ENCODE measurements at places on chromosomes 13 and 19.

GRCh38 chr19:11044431-11044830 lies 44.8 kb upstream of the LDLR start:
- H3K4me1 ChIP-seq, result peaks cover 21% of the 10 kb centered on the region
- no peak overlapping the region for H3K4me3 ChIP-seq
- no peak overlapping the region for H3K27ac ChIP-seq
- no peak for DNase-seq
- H3K36me3 ChIP-seq, result peaks cover 42% of the 10 kb centered on the region

DNA sequence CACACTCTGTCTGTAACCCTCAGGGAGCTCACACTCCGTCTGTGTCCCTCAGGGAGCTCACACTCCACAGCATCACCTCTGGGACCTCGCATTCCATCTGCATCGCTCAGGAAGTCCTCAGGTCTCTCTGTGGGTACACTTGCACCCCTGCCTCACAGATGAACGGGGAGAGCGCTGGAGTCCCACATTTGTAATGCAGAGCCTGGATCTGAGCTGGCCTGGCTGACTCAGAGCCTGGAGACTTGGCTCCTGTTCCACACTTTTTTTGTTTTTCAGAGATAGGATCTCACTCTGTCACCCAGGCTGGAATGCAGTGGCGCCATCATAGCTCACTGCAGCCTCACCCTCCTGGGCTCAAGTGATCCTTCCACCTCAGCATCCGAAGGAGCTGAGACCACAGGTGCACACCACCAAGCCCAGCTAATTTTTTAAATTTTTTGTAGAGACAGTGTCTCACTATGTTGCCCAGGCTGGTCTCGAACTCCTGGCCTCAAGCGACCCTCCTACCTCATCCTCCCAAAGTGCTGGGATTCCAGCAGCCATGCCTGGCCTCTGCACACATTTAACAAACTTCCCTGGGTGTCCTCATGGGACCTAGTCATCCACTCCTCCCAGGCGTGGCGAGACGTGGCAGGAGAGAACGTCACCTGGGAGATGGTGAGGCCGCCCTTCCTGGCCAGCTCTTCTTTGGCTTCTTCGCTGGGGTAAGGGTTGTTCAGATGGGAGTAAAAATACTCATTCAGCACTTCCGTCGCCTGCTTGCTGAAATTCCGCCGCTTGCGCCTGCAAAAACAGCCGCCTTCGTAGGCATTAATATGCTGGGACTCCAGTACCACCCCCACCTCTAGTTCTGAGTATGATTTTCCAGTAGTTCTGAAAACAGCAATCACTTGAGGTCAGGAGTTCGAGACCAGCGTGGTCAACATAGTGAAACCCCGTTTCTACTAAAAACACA lies 31.0 kb downstream of the CILP2 start:
- H3K27ac ChIP-seq, result no peak overlapping the region
- no peak overlapping the region for H3K4me3 ChIP-seq
- H3K36me3 ChIP-seq, result peaks cover 48% of the 10 kb centered on the region
- no peaks in the 10 kb centered on the region for H3K4me1 ChIP-seq

GRCh38 chr19:15397782-15398181 lies 18.2 kb upstream of the AKAP8 start:
- DNase-seq, result no peak
- no peak overlapping the region for H3K4me3 ChIP-seq
- no peak overlapping the region for H3K27ac ChIP-seq
- H3K27me3 ChIP-seq, result no peaks in the 10 kb centered on the region

DNA sequence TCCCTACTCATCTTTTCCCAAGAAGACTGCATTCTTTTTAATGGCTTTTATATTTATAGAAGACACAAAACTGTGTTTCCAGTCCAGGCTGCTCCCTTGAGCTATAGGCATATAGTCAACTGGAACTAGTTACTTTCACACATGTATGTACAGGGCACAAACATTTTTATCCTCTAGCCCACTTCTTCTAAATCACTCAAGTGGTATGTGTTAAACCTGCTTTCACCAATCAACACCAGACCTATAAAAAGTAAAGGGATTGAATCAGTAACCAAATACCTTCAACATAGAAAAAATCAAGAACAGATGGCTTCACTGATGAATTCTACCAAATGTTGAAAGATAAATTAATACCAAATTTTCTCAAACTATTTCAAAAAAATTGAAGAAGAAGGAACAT lies 584.2 kb upstream of the SLITRK1 start:
- H3K27me3 ChIP-seq, result no peaks in the 10 kb centered on the region
- no peak overlapping the region for H3K4me3 ChIP-seq
- no peak for DNase-seq
- no peak overlapping the region for H3K27ac ChIP-seq
- no peaks in the 10 kb centered on the region for H3K4me1 ChIP-seq

GRCh38 chr13:29543230-29544215 lies 52.0 kb downstream of the SLC7A1 start:
- H3K27ac ChIP-seq, result no peak overlapping the region
- H3K27me3 ChIP-seq, result no peaks in the 10 kb centered on the region
- peaks cover 34% of the 10 kb centered on the region for H3K36me3 ChIP-seq

- H3K36me3 ChIP-seq, result no peaks in the 10 kb centered on the region
- H3K27me3 ChIP-seq, result peaks cover 32% of the 10 kb centered on the region
- H3K4me3 ChIP-seq, result no peak overlapping the region
- no peak for DNase-seq
- no peak overlapping the region for H3K27ac ChIP-seq
Measured at GRCh38 chr19:33904681-33905080, 108.0 kb downstream of the KCTD15 start.

DNA sequence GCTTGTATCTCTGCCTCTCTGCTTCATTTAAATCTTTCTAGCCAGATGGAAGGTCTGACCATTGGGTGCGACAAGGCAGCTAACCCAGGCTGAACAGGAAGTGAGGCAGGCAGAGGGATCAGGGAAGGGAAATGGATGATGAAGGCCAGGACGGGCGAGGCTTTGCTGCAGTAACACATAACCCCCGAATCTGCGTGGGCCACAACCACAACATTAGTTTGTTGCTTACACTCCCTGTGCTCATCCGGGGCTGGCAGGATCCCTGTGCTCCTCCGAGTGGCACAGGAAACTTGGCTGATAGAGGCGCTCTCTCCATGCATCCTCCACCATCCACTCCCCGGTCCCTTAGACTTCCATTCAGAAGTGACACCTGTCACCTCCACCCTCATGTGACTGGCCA lies 1.1 kb upstream of the FLT3LG start:
- H3K27ac ChIP-seq, result peak overlapping the region; percentile 94
- H3K4me3 ChIP-seq, result peak overlapping the region; percentile 94
- H3K4me1 ChIP-seq, result peaks cover 65% of the 10 kb centered on the region
- DNase-seq, result no peak

- no peak overlapping the region for H3K4me3 ChIP-seq
- no peaks in the 10 kb centered on the region for H3K36me3 ChIP-seq
- H3K4me1 ChIP-seq, result no peaks in the 10 kb centered on the region
- peaks cover 44% of the 10 kb centered on the region for H3K27me3 ChIP-seq
- DNase-seq, result no peak
Measured at GRCh38 chr13:113129921-113130750, 7.5 kb downstream of the F10 start.

- H3K27ac ChIP-seq, result peak overlapping the region; percentile 35
- H3K36me3 ChIP-seq, result peaks cover 11% of the 10 kb centered on the region
- H3K4me1 ChIP-seq, result peaks cover 85% of the 10 kb centered on the region
- H3K27me3 ChIP-seq, result no peaks in the 10 kb centered on the region
- no peak overlapping the region for H3K4me3 ChIP-seq
Measured at GRCh38 chr13:46598820-46599180, 45.8 kb downstream of the LRCH1 start.

DNA sequence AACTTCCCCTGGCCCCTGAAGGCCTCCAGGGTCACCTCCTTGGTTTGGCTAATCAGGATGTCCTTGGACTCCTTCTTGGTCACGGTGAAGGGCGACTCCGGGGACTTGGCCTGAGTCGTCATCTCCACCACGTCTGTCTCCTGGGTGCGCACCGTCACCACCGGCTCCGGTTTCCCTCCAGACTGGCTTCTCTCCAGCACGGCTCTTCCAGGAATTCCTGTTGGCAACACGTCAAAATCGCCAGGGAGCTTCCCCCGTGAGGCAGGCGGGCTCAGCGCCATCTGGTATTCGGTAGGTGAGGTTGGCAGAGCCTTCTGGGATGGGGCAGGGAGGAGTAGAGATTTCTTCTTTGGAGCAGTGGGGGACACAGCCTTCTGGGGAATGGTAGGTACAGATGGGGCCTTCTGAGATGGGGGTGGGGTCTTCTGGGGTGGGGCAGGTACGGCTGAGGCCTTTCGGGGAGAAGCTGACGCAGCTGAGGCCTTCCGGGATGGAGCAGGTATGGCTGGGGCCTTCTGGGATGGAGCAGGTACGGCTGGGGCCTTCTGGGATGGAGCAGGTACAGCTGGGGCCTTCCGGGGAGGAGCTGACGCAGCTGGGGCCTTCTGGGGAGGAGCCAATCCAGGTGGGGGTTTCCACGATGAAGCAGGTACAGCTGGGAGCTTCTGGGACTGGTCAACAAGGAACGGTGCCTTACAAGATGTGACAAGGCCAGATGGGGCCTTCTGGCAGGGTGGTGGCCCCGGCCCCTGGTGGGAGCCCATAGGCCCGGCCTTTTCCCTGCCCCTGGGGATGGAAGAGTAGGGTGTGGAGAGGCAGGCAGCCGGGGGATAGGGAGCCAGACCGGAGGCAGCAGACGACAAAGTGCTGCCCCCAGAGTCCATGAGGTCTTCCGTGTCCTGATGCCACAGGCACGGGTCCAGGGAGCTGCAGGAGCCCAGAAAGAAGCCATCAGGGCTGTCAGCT lies 3.8 kb downstream of the GARIN5B start:
- peaks cover 12% of the 10 kb centered on the region for H3K27me3 ChIP-seq
- H3K36me3 ChIP-seq, result no peaks in the 10 kb centered on the region
- H3K27ac ChIP-seq, result no peak overlapping the region

GRCh38 chr19:38211151-38211591 lies 12.9 kb downstream of the DPF1 start:
- DNase-seq, result no peak
- peaks cover 3% of the 10 kb centered on the region for H3K36me3 ChIP-seq
- peaks cover 39% of the 10 kb centered on the region for H3K27me3 ChIP-seq
- no peak overlapping the region for H3K27ac ChIP-seq

DNA sequence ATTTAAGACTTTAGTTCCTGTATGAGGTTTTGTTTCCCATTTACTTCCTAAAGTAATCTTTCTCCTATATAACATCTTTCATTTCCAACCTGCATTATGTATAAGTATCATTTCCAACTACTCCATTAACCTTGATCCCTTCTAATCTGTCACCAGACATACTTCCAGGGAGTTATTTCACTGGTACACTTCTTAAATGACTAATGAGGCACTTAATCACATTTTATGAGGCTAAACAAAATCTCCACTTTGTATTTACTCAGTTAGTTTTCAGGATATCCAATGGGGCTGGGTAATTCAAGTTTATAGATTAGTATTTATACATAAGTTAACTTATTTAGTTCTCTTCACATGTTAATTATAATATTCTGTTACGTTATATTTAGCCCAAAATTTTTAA lies 634.7 kb downstream of the PCDH17 start:
- no peaks in the 10 kb centered on the region for H3K4me1 ChIP-seq
- no peak overlapping the region for H3K4me3 ChIP-seq
- no peak for DNase-seq
- no peaks in the 10 kb centered on the region for H3K36me3 ChIP-seq
- no peaks in the 10 kb centered on the region for H3K27me3 ChIP-seq

DNA sequence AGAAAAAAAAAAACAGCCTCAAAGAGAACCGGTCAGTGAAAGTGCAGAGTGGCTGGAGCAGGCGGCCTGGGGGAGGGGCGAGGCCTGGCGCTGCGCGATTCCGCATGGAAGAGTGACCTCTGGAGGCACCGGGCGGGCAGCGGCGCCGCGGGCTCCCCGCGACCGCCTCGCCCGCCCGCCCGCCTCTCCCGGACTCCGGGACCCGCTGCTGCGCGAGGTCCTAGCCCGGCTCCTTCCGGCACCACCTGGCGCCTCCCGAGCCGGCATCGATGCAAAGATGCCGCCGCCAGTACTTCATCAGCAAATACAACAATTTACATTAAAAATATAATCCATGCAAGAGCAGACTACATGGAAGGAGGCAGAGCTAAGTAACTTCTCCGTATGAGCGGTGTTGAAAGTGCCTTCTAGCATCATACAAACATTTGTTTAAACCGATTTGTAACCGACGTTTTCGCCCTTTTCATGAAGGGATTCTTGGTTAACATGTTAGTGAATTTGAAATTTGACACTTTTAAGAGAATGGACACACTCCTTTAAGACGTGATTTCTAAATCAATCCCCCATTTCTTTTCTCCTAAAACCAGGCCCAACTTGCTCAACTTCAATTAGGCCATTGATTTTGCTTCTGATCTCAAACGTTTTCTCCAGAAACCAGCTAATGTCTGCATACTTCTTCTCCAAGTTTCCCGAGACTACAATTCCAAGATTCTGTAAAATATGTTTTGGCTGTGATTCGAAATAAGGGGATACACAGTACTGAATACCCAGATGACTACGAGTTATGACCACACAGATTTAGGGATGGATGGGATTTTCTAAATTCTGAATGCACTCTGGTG lies 2.1 kb downstream of the EFNB2 start:
- DNase-seq, result peak; percentile 24
- no peaks in the 10 kb centered on the region for H3K36me3 ChIP-seq
- no peak overlapping the region for H3K27ac ChIP-seq

- DNase-seq, result no peak
- no peak overlapping the region for H3K27ac ChIP-seq
- H3K36me3 ChIP-seq, result peaks cover 12% of the 10 kb centered on the region
- no peaks in the 10 kb centered on the region for H3K27me3 ChIP-seq
- H3K4me3 ChIP-seq, result no peak overlapping the region
Measured at GRCh38 chr19:21127898-21128297, 13.9 kb upstream of the ZNF431 start.

- H3K36me3 ChIP-seq, result peaks cover 51% of the 10 kb centered on the region
- H3K27ac ChIP-seq, result no peak overlapping the region
- H3K4me1 ChIP-seq, result peaks cover 17% of the 10 kb centered on the region
- no peaks in the 10 kb centered on the region for H3K27me3 ChIP-seq
- peak overlapping the region; percentile 96 for H3K4me3 ChIP-seq
- DNase-seq, result no peak
Measured at GRCh38 chr19:36527341-36527740, 730 bp downstream of the ZNF260 start.

DNA sequence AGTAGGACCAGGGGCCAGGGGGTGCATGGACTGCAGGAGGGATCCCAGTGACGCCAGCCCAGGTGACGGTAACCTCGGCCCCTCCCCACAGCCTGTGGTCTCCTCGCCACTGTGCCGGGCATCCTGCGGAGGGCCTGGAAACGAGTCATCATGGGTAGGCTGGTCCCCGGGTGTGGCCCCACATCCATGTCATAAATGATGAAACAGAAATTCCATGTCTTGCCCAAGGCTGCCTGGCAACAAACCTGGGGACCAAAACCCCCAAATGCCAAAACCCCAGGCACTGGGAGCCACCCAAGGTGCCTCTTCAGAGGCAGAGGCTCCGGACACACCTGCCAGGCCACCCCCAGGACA lies 20.9 kb downstream of the MAP2K2 start:
- H3K27me3 ChIP-seq, result no peaks in the 10 kb centered on the region
- peaks cover 53% of the 10 kb centered on the region for H3K36me3 ChIP-seq
- peaks cover 48% of the 10 kb centered on the region for H3K4me1 ChIP-seq
- H3K4me3 ChIP-seq, result no peak overlapping the region
- no peak for DNase-seq
- H3K27ac ChIP-seq, result peak overlapping the region; percentile 99
